ENCODE measurements at places on chromosomes 12 and 14.

DNA sequence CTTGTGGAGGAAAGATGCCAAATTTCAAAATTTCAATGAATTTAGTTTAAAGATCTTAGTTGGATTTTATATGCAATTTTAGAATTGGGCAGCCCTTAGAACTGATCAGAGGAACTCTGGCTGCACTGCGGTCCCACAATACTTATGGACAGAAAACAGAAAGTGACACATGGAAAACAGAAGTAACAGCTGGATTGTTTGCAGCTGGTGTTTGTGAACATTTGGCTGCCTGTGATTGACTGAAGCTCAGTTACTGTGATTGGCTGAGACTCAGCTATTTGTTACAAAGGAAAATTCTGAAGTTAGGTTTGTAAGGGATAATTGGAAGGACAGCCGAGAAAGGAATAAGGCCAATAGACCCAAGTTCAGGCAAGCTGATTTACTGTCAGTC lies 10.0 kb upstream of the KRT86 start:
- no peak for DNase-seq

- DNase-seq, result no peak
These were observed 33.7 kb upstream of the MAP1LC3B2 start for GRCh38 chr12:116525418-116526001.

DNA sequence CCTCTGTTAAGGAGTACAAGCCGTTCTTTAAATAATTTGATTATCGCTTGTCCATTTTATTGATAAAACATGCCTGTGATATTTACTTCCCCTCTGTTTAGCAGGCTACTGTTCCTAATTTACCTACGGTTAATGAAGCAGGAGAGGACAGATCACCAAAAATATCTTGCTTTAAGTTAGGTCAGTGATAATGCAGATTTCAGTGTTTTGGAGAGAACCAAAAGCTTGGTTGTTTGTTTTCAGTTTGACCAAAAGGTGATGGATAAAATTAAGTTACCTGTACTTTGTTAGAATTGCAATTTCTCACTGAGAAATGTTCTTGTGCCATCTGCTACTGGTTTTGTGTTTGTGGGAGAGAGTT lies 958 bp downstream of the SPATS2 start:
- no peak for DNase-seq

GRCh38 chr12:109735825-109736551 lies 22.4 kb downstream of the FAM222A start:
- DNase-seq, result peak; percentile 9

- DNase-seq, result no peak
These were observed 48.4 kb downstream of the CSRP2 start for GRCh38 chr12:76830436-76830835.

GRCh38 chr12:4203772-4204376 lies 69.7 kb upstream of the CCND2 start:
- DNase-seq, result no peak

DNA sequence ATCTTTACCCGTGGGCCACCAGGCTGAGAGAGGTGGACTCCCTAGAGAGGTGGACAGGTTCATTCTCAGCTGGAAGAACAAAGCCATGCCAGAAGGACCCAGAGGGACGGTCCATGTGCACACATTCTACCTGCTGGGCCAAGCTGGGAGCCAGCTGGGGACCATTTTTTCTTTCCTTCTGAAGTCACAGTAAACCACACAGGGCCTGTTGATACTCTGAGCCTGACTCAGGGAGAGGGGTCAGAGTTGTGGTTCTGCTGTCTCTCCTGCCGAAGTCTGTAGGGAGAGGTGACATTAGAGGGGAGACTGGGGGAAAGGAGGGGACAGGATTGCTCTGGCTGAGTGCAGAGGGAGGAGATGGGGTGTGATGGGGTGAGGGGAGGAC lies 148.6 kb downstream of the TSPAN9 start:
- no peak for DNase-seq

GRCh38 chr14:89667983-89668382 lies 250.9 kb upstream of the FOXN3 start:
- no peak for DNase-seq

DNA sequence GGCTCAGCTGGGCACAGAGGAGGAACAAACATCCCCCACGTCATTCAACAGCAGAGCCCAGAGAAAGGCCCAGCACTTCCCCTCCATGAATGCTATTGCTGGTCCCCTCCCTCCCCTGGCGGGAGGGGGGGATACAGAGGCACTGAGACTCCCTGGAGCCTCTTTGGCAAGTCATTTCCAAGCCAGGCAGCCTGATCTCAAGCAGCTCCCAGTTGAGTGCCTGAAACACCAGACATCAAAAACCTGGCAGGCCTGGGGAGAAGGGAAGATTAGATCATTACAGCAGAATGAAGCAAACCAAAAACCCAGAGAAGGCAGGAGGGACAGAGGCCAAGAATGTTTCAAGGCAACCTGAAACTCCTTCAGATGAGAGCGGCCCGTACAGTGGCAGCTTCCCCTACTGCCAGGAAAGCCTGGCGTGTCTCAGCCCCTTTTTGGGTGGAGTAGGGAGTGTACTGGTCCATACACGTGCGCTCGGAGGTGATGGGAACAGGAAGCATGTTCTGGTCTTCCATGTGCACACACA lies 92.1 kb downstream of the LRRC74A start:
- no peak for DNase-seq

- DNase-seq, result no peak
These were observed 7.9 kb upstream of the HOXC13 start for GRCh38 chr12:53930591-53931255.

DNA sequence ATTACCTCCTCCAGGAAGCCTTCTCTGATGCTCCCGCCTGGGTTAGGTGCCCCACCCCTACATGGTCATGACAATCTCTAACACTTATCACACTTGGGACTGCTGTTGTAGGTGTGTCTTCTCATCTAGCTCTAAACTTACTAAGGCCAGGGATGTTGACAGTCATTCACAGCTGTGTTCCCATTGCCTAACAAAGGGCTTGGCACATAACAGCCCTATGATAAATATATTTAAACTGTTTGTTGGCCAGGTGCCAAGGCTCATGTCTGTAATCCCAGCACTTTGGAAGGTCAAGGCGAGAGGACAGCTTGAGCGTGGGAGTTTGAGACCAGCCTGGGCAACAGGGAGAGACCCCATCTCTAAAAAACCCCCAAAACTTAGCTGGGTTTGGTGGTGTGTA lies 98.8 kb upstream of the RGS6 start:
- DNase-seq, result no peak

DNA sequence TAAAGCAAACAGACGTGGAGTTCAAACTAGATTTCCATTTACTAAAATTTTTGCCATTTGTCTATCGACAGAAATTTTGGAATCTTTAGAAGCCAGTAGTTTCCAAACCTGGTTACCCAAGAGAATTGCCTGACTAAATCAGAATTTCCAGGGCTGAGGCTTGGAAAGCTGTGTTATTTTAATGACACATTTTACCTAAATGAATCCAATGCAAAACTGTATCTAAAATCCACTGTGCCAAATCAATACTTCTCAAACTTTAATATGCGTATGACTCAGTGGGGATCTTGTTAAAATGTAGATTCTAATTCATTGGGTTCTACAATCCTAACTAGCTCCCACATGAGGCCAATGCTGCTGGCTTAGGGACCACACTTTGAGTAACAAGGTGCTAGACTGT lies 35.0 kb upstream of the TC2N start:
- DNase-seq, result no peak

GRCh38 chr12:105157606-105158005 lies 50.1 kb downstream of the WASHC4 start:
- DNase-seq, result no peak

All from WERI-Rb-1 (cell line).